ENCODE measurements at places on chromosomes 3 and 15.

GRCh38 chr15:63238796-63239195 lies 38.6 kb upstream of the APH1B start:
- DNase-seq, result no peak
- H3K27me3 ChIP-seq, result no peaks in the 10 kb centered on the region
- peaks cover 62% of the 10 kb centered on the region for H3K4me1 ChIP-seq
- peaks cover 14% of the 10 kb centered on the region for H3K36me3 ChIP-seq

GRCh38 chr15:42034628-42035434 lies 14.0 kb upstream of the PLA2G4E start:
- DNase-seq, result peak; percentile 8
- H3K36me3 ChIP-seq, result no peaks in the 10 kb centered on the region
- peak overlapping the region; percentile 89 for H3K27ac ChIP-seq
- peaks cover 19% of the 10 kb centered on the region for H3K4me1 ChIP-seq
- H3K27me3 ChIP-seq, result peaks cover 2% of the 10 kb centered on the region

DNA sequence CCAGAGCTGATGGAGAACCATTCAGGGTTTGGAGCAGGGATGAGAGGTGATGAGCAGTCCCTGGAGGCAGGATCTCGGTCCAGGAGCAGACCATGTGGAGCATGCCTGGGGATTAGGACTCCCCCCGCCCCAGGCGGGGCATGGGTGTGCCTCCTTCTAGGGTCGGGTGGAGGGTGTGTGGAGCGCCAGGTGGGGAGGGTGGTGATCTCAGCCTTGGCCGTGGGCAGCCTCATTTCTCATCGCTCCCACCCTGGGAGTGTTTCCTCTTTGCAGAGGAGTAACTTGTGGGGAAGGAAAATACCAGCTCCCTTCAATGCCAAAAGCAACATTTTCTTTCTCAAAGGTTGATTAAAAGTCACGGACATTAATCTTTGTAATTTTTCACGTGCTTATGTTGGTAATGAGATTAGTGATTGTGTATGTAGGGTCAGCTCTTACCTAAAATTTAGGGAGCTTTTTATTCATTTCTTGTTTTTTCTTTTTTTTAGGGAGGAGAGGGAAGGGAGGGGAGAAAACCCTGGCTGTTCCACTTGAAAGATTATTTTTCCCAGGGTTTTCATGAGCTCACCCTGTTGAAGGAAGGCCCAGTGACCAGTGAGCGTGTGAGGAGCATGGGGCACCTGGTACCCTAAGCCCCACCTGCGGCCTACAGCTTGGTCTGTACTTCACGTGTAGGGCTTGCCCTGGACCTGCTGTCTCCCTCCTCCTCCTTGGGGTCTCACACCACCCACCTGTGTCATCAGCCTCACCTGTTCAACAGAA lies 11.0 kb downstream of the FBLN2 start:
- H3K36me3 ChIP-seq, result no peaks in the 10 kb centered on the region
- DNase-seq, result no peak
- H3K4me1 ChIP-seq, result no peaks in the 10 kb centered on the region
- no peak overlapping the region for H3K27ac ChIP-seq
- H3K27me3 ChIP-seq, result peaks cover 32% of the 10 kb centered on the region
- no peak overlapping the region for H3K4me3 ChIP-seq

DNA sequence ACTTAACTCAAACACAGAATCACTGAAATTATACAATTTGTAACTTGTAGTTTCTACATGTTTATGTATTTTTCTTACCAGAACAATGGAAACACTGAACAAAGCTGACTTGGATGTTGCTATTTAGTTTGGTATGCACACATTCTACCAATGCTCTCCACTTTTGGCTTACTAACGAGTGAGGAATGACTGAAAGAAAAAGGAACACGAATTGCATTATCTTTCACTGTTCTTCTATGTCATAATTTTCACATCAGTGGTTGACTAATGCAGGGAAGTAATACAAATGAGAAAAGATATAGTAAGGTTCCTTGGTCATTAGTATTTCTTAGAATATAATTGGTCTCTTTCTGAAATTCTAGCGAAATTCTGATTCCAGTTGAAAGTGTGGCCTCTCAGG lies 9.8 kb upstream of the CNTN3 start:
- no peaks in the 10 kb centered on the region for H3K27me3 ChIP-seq
- H3K4me3 ChIP-seq, result no peak overlapping the region
- peaks cover 4% of the 10 kb centered on the region for H3K36me3 ChIP-seq
- no peaks in the 10 kb centered on the region for H3K4me1 ChIP-seq

DNA sequence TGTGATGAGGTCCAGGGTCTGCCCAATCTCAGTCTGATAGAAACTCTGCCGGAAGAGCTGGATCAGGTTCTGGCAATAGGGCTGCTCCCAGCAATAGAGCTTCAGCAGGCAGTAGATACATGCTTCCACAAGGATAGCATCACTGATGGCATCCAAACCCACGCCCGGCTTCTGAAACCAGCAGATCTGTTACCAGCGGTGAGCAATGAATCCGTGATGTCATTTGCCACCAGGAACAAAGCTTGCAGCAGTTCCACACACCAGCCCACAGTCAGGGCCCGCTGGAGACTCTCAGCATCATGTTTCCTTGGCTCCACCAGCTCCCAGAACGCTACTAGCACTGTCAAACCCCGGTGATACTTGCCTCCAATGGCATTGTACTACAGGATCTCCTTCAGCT lies 19.3 kb upstream of the TTBK2 start:
- no peak for DNase-seq
- peaks cover 5% of the 10 kb centered on the region for H3K36me3 ChIP-seq
- H3K27ac ChIP-seq, result no peak overlapping the region
- no peaks in the 10 kb centered on the region for H3K4me1 ChIP-seq
- H3K4me3 ChIP-seq, result no peak overlapping the region
- no peaks in the 10 kb centered on the region for H3K27me3 ChIP-seq

DNA sequence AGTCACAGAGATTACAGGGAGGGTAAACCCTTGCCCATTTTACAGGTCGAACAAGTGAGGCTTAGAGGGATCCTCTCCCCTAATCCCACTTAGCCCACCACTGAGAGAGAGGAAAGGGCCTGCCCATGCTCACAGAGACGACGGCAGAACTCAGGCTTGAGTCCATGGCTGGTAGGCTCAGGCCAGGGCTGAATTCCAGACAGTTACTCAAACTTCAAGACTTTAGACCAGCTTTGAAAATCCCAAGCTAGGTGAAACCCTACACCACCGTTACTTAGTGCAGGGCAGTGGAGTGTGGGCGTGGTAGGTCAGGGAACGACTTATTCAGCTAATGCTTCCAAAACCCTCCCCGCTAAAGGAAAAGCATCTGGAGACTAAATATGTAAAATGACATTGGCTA lies 16.4 kb downstream of the GRIP2 start:
- DNase-seq, result peak; percentile 39
- H3K4me3 ChIP-seq, result no peak overlapping the region
- H3K4me1 ChIP-seq, result no peaks in the 10 kb centered on the region

Measured in natural killer cell treated with Interleukin-12 subunit alpha and Interleukin-12 subunit beta and Interleukin-15 and Interleukin-18, amount 100 ng/mL, for 72 hours (primary cell).